ENCODE measurements at places on chromosomes 7 and 10.
A peak's percentile ranks its signal among the peaks of the same experiment; 100 is the strongest.

GRCh38 chr10:59668096-59668495 is 41.6 kb downstream of the SLC16A9 start:
- DNase-seq, result no peak

DNA sequence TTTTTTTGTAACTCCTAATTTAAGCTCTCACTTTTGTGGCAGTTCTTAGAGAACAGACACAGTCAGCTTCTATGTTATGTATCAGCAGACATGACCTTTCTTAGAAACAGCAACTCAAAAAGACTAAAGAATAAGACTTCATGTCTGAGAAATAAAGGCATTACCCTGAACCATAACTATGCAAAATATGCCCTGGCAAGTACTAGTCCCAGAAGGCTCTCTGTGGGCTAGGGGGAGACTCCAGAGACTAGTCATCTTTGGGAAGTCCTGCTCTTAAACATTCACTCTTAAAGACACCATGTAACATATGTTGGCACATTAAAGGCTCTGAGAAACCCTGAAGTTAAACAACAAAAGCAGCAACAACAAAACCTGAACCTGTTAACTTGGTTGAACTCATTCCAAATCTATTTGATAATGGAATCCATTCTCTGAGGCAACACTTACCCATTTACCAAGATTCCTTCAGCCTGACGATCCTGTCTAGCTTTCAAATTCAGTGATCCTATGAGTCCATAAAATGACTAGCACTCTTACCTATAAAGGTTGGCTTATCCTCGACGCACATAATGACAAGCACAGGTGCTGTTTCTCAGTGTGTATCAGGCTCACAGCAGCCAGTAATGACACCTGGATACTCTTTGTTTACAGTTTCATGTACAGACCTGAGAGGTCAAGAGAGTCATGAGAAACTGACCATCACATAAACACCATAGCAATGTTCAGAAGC is 62.3 kb downstream of the OSBPL3 start:
- no peak for DNase-seq

- DNase-seq, result no peak
Measured at GRCh38 chr10:71697938-71698709, 21.5 kb downstream of the C10orf105 start.

DNA sequence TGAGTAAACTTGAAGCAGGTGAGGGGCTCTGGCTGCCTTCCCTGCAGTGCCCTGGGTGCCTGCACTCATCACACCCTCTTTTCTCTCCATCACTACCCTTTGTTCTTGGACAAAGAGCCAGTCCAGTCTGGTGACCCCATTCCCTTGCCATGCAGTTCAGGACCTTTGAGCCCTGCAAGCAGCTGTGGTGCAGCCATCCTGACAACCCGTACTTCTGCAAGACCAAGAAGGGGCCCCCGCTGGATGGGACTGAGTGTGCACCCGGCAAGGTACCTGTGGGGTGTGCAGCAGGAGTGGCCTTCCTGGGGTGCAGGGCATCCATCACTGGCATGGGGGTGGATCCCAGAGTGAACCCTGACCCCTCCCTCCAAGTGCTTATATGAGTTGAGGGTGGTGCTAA is 48.7 kb downstream of the TBATA start:
- DNase-seq, result no peak

GRCh38 chr7:138125598-138126111 is 49.4 kb downstream of the AKR1D1 start:
- DNase-seq, result no peak

GRCh38 chr7:69259445-69259844 is 338.8 kb upstream of the AUTS2 start:
- no peak for DNase-seq

GRCh38 chr7:92155108-92155739 is 20.9 kb upstream of the CYP51A1 start:
- no peak for DNase-seq

DNA sequence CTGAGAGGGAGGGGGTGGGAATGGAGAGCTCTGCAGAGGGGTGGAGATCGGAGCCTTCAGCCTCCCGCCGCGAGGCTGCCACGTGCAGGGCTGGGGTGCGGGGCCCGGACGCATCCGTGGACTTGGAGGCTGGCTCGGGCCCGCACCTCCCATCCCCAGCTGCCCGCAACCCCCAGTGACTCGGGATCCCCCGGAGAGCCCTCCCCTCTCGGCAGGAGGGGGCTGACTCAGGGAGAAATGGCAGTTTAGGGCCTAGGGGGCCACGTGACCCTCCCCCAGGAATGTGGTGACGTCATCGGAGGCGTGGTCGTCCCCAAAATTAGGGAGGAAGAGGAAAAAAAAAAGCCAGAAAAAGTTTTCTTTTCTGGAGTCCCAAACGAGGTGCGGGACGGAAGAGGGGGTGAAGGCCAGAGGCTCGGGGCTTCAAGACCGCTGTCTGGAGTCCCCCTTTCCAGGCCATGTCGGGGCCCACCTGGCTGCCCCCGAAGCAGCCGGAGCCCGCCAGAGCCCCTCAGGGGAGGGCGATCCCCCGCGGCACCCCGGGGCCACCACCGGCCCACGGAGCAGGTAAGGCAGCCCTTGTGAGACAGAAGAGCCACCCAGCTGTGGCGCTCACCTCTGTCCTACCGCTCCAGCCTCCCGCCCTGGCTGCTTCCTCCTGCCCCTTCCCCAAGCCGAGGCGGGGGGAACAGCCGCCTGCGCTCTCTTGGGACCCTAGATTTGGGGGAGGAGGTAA is at the start of gene TRIP6:
Gene TRIP6 (plus strand): TSS at position 348 of the 736 bp plus-strand sequence. CDS start 111 bp downstream, at position 459.
- peak; percentile 83 for DNase-seq

- no peak for DNase-seq
Measured at GRCh38 chr10:108208038-108208437, 1043.5 kb upstream of the SORCS1 start.

- DNase-seq, result no peak
Measured at GRCh38 chr7:82605247-82605864, 161.8 kb upstream of the CACNA2D1 start.

DNA sequence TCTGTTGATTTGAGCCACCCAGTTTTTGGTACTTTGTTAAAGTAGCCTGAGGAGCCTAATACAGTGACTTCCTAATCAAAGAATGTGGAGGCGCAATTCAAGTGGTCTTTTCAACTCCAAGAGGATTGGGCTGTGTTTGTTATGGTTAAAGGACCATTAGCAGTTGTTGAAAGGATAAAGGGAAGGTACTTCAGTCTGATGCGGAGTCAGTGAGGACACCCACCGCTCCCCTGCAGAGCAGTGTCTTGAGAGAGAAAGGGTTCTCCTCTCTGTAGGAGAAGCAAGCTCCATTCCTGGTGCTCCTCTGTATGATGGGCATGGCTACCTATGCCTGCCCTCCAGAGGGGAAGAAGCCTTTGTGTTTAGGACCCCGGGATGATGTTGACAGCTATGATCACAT is 590.6 kb upstream of the C7orf33 start:
- DNase-seq, result no peak

GRCh38 chr10:70448236-70448635 is 6.8 kb upstream of the NODAL start:
- DNase-seq, result no peak

GRCh38 chr10:31650010-31650409 is 278.6 kb downstream of the ARHGAP12 start:
- no peak for DNase-seq

- no peak for DNase-seq
Measured at GRCh38 chr7:30735631-30736030, 16.3 kb upstream of the INMT start.

GRCh38 chr7:129258649-129259389 is 34.0 kb downstream of the AHCYL2 start:
- DNase-seq, result no peak

- DNase-seq, result no peak
Measured at GRCh38 chr10:62399211-62399610, 25.0 kb downstream of the ZNF365 start.

DNA sequence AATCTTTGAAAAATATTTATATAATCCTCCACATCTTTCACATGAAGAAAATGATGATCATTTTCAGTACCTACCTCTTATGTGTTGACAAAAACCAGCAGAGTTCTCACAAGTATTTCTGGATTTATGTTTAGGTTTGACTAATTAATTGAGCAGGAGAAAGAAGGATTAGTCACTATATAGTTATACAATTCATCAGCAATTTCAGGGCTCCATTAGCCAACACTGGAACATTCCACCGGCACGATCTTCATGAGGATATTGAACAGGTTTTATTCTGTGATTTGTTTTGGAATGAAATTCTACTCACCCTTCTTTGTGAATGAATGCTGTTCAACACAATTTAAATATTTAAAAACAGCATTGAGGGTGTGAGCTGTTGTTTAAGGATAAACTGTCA is 163.2 kb downstream of the SEM1 start:
- DNase-seq, result no peak

DNA sequence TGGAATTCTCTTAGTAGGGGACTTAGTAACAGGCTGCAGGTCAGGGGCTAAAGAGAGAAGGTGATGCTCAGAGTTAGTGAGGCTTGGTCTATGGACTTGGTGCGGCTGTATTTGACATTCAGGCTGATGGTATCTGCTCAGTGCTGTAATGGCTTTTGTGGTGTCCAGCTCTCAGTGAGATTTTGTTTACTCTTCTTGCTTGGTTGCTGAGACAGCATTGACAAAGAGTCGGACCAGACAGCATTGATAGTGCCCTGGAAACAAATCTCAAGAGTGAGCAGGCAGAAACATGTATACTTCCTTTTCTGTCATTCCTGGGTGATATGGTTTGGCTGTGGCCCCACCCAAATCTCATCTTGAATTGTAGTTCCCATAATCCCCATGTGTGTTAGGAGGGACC is 202.0 kb downstream of the STK31 start:
- DNase-seq, result no peak

GRCh38 chr10:2703953-2704352 is 363.4 kb upstream of the PFKP start:
- no peak for DNase-seq

DNA sequence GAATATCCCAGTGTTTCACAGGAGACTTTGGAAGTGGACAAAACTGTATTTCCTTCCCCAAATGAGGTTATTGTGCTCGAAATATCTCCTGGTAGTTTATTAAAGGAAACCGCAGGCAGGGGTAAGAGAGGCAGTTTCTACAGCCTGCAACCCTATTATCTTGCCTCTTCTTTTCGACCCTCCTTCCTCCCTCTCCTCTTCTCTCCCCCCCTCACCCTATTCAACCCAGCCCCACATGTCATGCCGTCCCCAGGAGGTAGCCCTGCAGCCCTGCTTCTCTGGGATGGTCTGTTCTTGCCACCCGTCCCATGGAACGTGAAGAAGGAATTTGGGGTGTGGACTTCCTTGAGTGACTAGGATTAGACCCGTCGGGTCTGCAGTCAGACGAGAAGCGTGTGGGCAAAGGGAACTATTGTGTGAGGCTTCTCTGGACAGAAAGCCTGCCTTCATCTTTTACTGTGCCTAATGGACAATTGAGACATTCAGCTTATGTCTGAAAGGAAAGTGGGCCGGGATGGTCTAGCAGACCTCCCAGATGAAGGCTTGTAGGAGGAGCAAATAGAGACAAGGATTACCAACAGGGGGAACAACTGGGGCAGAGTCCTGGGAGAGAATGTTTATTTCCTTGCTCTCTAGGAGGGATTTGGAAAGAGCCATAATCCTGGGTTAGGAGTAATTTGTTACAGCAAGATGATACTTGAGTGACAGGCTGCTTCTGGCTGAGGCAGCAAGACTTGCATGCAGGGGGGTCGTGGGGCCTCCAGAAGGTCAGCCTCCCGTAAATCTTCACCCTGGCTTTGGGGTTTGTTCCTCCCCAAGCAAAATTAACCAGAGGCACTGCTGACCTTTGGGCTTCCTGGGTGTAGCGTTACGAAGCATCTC is 77.8 kb downstream of the TCF7L2 start:
- no peak for DNase-seq

GRCh38 chr10:73648975-73649829 is 6.6 kb downstream of the SYNPO2L start:
- no peak for DNase-seq

GRCh38 chr10:22023508-22023907 is 20.0 kb upstream of the DNAJC1 start:
- DNase-seq, result no peak

- no peak for DNase-seq
Measured at GRCh38 chr7:73512018-73512780, 9.9 kb downstream of the BAZ1B start.

- DNase-seq, result no peak
Measured at GRCh38 chr7:70568674-70569334, 563.1 kb upstream of the GALNT17 start.

DNA sequence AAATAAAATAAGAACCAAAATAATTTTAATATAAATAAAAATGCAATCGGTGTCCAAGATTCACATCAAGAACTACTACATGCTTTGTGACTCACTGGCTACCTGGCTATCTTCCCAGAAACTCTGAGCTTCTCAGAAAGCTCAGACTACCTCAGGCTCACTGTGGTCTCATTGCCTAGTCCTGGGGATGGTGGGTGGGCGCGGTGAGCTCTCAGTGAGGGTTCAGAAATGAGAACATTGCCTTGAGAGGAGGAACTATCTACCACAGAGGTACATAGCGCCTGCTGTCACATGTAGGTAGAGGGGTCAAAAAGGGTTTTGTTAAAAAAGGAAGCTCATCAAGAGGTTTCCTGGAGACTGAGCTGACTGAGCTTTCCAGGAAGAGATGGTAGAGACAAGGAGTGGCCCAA is 108.0 kb downstream of the WDFY4 start:
- DNase-seq, result no peak

- no peak for DNase-seq
Measured at GRCh38 chr10:121791761-121792160, 136.1 kb downstream of the ATE1 start.

DNA sequence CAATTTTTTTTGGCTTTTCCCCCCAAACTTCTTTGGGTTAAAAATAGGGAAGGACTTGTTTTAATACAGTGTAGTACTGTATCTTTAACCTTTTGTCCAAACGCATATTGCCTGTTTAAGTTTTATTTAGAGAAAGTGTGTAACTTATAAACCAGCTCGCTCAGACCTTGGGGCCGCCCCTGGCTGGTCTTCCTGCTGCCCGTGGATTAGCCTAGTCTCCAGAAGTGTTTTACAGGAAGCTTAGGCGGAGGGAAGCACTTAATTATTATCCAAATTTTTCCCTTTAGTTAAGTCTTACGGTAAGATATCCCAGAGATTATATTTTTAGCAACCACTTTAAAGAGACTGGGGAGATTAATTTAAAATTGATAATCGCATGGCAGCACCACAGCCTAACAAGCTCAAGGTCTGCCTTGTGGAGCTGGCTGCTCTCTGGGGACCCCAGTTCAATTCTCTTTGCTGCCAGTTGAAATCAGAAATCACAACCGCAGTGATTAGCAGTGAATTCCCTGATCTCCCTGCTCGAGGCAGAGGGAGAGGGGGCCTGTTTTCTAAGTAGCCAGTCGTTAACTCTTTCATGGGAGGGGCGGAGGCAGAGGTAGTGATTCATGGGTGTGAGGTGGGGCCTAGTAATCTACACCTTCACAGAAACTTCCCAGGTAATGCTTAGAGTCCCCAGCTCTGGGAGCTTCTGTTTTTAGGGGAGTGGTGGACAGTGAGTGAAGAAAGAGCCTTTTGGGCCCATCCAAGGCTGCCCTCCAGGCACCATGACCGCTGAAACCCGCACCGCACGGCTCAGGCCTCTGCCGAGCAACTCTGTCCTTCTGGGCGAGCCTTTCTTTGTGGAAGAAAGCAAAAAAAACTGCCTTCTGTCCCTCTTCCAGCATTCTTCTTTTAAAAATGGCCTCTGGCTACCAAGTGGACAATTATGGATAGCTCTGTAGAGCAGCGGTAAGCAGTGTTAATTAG is 548.7 kb upstream of the GALNT17 start:
- no peak for DNase-seq
